ENCODE measurements at places on chromosomes 1 and 21.

DNA sequence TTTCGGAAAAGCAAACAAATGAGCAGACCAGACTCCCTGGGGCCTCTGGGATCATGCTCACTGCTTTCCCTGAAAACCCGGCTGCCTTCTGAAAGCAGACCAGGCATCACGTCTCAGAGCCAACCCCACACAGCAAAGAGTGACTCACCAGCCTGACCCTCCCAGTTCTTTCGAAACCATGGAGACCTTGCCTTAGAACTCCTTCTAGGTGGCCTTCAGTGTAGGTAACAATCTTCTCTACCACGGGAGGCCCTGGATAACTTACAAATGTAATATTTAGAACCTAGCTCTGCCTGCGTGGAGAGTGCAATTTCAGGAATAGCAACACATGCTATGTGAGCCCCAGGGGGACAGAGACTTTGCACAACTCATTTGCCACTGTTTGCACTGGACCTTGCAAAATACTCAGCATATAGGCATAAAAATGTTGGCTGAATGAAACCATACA lies 105.2 kb downstream of the SUSD4 start:
- DNase-seq = no peak

DNA sequence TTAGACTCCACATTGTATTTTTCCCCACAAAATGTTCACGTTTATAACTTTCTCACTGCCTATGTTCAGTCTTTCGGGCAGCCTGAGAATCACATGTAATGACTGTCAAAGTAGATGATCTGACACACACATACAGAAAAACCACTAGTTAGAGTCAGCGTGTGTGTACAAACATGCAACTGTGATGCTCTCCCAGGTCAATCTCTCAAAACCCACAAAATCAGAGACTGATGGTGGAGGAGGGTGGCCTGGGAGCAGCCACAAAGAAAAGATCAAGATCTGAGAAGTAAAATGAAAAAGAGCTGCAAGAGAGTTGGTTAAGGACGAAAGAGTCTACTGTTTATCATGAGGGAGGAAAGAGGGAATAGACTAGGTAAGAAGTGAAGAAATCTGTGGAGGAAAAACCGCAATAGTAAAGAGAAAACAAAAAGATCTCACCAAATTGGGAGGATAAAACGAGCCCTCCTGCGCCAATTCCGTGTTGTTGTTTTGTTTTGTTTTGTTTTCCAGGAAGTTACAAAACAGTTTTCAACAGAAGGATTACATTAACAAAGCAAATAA lies 2.3 kb downstream of the EGLN1 start:
- DNase-seq = no peak

GRCh38 chr1:246051909-246052518 lies 455.1 kb downstream of the SMYD3 start:
- no peak for DNase-seq

DNA sequence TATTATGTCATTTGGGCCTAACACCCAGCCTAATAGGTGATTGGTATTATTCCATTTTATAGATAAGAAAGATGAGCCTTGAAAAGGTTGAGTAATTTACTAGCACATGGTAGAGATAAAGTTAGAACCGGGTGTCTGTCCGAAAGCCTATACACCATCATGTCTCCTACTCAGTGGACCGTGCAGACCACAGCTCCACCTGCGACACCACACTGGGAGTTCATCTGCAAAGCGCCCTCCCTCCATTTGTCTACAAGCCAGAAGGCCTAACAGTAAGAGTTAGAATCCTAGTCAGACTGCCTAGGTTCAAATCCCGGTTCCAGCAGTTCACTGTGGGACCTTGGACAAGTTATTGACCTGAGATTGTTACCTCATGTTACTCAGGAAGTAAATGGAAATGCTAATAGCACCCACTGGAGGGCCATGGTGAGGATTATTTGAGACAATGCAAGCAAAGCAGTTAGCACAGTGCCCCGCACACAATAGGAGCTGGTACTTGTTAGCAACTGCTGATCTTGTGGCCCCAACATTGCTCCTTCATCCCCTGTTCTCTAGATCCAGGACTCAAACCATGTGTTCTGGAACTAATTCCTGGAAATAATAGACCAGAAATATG lies 20.5 kb downstream of the ARMH1 start:
- no peak for DNase-seq

DNA sequence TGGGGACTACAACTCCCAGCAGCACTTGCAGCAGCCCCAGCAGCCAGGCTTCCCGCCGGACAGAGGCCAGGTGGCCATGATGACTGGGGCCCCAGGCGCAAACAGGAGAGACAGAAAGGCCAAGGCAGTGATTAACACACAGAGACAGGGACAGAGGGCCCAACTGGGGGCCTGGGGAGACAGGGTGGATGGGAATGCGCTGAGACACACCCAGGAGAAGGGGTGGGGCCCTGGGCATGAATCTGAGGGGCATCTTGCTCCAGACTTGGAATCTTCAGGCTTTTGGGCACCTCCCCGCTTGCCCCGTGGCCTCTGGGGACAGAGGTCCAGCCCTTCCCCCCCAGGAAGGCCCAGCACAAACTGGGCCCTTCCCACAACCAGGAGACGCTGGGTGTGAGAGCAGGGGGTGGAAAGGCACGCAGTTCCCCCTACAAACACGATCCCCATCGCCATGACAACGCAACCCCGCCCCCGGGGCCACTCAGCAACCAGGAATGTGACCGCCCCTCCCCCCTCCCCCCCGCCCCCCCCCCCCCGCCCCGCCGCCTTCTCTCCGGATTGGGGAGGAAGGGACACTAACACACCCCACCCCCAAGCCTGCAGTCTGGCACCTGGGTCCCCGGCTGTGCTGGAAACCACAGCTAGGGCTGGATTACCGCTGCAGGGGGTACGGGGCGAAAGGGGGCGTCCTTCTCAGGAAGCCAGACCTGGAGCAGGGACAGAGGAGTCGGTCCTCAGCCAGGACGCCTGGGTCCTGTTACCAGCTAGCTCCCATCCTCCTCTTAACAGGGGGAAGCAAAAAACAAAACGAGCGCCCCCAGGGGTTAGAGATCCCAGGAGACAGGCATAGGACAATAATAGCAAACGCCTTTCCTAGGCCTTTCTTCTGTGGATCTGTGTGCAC lies 4.5 kb downstream of the HDGF start:
- DNase-seq = peak; percentile 55

DNA sequence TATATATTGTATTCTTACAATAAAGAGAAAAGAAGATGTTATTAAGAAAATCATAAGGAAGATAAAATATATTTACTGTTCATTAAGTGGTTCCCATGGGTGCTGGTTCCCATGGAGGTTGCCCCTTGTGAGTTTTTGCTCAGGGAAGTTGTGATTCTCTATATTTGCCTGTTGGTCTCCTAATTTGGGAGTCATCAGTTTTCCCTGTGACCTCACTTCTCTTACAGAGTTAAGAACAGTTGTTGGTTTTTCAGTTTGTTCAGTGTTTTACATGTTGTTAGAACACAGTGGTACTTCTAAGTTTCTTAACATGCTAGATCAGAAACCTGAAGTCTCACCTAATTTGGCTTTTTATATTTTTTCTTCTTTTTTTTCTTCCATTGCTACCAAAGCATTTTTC lies 109.2 kb downstream of the OSBPL9 start:
- no peak for DNase-seq

GRCh38 chr1:230037261-230037660 lies 29.8 kb upstream of the GALNT2 start:
- no peak for DNase-seq

GRCh38 chr1:22805672-22806038 lies 95.0 kb downstream of the EPHB2 start:
- DNase-seq = no peak

Measured in NCI-H1105 (cell line).